Renal cortex interstitium (tissue), 15 donors: ENCODE measurements at places on chromosomes 11 and 22.

- no peak for DNase-seq
These were observed 139.0 kb upstream of the LUZP2 start for GRCh38 chr11:24357620-24358410.

GRCh38 chr22:28023036-28023435 is 104.0 kb upstream of the PITPNB start:
- no peak for DNase-seq

GRCh38 chr11:8604078-8604723 is 10.2 kb upstream of the STK33 start:
- DNase-seq: no peak

DNA sequence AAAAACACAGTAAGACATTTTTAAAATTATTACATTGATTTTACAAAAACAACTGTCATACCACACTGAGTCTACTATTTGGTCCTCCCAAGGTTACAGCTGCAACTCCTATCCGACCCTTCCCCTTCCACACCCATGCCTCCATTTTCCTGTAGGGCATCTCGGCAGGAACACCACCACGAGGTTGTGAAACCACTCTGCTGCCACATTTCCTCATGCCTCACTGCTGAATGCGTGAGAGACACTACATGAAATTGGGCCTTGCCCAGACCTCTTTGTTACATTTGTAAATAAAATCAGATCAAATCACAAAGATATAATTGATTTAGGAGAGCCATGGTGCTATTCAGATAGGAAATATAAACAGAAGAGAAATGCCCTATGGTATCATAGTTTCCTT is 2.0 kb downstream of the ARHGAP32 start:
- DNase-seq: no peak

GRCh38 chr22:41062146-41062545 is 30.2 kb upstream of the EP300 start:
- no peak for DNase-seq

DNA sequence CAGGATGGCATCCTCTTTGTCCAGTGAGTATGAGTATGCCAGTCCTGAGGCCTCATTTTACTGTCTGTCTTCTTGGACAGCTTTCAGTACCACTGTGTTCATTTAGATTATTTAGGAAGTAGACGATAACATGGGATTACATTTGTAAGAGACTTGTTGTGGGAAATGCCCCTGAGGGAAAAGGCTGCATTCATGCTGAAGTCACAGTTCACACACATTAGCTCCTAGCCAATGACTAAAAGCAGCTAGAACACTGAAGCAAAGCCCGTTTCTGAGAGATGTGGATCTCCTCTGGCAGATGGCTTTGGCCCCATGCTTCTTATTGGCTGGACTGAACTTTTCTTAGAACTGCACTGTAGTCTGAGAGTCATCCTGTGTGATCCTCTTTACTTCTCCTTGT is 242.4 kb downstream of the FAM76B start:
- DNase-seq: no peak

GRCh38 chr11:10459029-10459970 is 4.2 kb downstream of the AMPD3 start:
- DNase-seq: no peak

DNA sequence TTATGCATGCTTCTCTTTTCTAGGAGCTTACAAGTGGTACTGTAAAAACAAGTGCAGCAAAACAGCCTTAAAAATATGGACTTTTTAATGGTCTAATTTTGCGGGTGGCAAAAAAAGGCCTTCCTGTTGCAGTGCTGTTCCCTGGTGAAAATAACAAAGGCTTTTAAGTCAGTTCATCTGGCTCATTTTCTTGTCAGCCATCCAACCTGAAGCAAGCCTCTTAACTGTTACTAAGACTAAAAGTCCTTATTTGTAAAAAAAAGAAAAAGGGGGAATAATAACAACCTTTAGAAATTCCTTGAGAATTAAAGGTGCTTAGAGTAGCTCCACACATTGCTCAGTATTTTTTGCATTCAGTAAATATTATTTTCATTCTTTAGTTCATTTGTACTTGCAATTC is 200.5 kb upstream of the CHORDC1 start:
- DNase-seq: no peak

DNA sequence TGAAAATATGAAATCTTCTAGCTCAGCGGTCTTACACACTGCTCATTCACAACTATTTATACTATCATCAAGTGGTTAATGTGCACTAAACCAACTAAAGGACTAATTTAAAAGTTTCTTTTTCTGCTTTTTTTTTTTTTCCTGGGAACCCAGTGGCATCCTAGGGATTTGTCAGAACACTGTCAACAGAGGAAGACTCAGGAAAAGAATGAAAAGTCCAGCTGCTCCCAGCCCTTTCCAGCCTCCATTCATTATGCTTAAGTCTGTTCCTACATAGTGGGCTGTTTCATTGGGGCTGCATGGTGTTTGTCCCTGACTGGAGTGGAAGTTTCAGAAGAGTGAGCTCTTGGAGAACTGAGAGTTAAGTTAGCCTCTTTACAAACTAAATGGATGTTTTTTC is 391.1 kb downstream of the AASDHPPT start:
- DNase-seq: no peak

DNA sequence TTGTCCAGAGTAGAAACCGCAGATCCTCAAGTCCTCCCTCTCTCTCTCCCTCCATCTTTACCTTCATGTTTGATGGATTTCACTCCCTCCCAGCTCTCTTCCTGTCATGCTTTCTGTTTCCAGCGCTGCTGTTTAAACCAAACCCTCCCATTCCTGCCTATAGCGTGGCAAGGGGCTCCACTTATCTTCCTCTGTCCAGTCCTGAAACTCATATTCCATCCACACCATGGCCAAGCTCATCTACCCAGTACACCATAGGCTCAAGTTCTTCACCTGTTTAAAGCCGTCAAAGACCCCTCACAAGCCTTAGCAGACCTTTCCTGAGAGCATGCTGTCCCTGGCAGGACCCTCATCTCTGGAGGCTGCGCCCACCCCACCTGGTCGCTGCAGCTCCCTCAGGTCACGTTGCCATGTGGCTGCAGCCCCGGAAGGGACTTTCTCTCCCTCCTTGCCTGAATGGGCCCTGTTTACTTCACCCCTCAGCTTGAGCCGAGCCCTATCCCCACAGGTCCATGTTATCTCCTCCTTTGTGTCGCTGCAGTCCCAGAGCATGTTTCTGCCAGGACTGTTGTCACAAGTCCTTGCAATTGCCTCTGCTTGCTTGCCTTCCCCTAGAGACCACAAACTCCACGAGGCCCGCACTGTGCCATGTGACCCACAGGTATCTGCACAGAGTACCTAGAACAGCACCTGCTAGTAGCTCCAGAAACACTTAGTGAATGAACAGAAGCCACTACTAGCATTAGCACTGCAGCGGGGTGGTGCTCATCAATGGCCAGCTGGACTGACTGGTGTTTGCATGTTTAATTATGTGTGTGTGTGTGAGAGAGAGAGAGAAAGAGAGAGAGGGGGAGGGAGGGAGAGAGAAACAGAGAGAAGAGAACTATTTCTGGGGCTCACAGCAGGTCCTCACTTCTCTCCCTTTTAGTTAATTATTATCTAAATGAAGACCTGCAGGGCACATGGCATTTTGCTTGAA is 149.4 kb upstream of the SNX19 start:
- no peak for DNase-seq

DNA sequence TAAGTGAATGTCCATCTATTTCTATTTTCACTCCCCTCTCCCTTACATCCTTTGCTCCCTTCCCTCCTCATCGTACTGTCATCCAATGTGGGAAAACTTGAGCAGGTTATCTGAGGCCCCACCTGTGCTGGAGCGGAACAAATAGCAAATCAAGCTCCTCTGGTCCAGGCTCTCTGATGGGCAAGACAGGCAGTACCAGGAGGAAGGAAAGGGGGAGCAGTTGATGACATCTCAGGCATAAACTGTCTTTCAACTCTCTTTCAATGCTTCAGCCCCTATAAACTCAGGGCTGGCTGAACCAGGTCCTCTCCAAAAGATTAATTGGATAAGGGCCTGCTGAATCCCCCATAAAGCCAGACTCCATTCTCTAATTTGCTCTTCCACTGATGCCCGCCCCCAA is 1.5 kb upstream of the CCKBR start:
- DNase-seq: no peak

DNA sequence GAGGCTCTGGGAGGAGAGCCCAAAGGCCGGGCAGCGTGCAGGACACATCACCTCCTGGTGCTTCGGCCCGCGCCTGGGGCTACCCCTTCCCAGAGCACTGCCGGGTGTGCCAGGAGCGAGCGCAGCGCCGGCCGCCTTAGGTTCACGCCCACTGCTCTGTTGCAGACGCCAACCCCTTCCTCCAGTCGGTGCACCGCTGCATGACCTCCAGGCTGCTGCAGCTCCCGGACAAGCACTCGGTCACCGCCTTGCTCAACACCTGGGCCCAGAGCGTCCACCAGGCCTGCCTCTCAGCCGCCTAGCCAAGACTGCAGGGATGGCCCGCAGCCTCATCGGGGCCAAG is 79.0 kb downstream of the MED15 start:
- no peak for DNase-seq

DNA sequence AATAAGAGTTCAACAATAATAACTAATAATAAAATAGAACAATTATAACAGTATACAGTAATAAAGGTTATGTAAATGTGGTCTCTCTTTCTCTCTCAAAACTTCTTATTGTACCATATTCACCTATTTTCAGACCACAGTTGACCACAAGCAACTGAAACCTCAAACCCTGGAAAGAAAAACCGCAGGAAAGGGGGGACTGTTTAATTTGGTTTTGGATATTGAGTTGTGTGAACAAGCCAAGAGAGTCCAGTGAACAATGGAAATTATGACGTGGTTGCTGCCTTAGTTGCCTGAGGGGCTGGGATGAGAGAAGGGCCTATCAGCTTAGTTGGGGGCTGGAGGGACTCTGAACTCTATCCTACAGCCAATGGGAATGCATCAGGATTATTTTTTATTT is 178.7 kb upstream of the POU2AF2 start:
- DNase-seq: no peak

DNA sequence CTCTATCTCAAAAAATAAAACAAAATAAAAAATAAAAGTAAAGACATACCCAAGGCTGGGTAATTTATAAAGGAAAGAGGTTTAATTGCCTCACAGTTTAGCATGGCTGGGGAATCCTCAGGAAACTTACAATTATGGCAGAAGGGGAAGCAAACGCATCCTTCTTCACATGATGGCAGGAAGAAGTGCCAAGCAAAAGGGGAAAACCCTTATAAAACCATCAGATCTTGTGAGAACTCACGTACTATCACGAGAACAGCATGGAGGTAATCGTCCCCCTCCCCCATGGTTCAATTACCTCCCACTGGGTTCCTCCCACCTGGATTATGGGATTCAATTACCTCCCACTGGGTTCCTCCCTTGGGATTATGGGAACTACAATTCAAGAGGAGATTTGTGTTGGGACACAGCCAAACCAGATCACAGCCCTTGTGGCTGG is 8.3 kb upstream of the SSTR3 start:
- no peak for DNase-seq

DNA sequence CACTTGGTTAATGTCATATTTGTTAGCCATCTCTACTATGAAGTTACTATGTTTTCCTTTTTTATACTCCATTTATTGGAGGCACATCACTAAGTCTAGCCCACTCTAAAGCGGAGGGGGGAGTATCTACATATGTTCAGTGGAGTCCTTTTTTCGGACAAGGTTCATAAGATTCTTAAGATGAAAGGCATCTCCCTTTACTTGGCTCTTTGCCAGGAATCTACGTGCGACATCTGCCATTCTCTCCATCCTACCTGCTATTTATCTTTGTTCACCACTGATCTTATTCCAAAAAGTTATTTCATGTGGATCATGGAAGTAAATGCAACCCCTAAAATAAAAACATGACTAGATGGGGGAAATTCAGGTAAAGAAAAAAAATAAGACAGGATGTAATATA is 77.4 kb upstream of the YWHAH start:
- DNase-seq: no peak

GRCh38 chr22:47633111-47633510 is 870.7 kb downstream of the TBC1D22A start:
- DNase-seq: no peak

DNA sequence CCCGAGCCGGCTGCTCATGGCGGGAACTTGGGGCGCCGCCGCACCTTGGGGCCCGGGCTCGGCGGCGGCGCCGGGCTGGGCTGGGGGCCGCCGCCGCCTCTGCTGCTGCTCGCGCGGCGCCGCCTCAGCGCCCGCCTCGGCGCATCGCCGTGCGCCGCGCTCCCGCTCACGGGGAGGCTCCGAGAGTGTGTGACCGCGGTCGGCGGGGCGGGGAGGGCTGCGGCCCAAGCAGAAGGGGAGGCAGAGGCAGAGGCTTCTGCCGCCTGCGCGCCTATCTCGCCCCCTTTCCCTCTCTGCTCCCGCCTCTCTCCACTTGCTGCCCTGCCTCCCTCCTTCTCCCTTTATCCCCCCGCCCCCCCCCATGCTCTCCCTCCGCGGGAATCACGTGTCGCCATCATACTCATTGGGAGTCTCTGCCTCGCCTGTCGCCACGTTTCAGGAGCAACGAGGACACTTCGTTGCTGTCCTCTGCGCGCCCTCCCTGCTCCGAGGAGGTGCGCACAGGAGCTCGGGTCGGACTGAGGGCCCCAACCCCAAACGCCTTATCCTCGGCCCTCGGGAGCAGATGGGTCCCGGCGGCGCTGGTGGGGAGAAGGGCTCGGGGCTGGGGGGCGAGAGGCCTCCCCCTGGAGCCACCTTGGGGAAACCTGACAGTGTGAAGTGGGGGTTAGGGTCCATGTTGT is at the start of gene GUCY1A2:
GUCY1A2 (minus strand) TSS at position 258 of the 683 bp plus-strand sequence. CDS start 421 bp downstream, outside the sequence.
- DNase-seq: no peak

DNA sequence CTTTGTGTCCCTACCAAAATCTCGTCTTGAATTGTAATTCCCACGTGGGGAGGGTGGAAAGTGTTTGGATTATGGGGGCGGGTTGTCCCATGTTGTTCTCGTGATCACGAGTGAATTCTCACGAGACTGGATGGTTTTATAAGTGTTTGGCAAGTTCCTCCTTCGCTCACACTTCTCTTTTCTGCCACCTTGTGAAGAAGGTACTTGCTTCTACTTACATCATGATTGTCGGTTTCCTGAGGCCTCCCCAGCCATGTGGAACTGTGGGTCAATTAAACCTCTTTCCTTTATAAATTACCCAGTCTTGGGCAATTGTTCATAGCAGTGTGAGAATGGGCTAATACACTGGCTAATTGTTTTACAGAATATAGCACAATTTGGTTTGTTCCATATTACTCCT is 326.3 kb downstream of the GRM5 start:
- no peak for DNase-seq

- no peak for DNase-seq
These were observed 718 bp downstream of the LTBP3 start for GRCh38 chr11:65557280-65558001.

GRCh38 chr11:130513132-130513531 is 64.7 kb downstream of the ADAMTS15 start:
- no peak for DNase-seq

- no peak for DNase-seq
These were observed 624.7 kb upstream of the B3GAT1 start for GRCh38 chr11:135036488-135037297.

DNA sequence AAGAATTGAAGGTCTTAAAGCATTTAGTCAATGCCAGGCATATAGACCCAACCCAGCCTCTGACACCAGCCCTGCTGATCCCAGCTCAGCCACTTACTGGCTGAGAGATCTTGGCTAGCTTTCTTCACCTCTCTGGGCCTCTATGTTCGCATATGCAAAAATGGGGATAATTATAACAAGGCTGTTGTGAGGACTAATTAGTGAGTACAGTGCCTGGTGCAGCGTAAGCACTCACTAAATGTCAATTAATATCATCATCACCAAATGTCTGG is 10.5 kb downstream of the CHST1 start:
- no peak for DNase-seq

GRCh38 chr22:48486134-48486532 is 1341.5 kb downstream of the BRD1 start:
- DNase-seq: no peak

GRCh38 chr22:21818487-21819182 is 48.8 kb downstream of the MAPK1 start:
- no peak for DNase-seq
